ENCODE measurements at places on chromosomes 2 and 18.

GRCh38 chr2:16080071-16080470 lies 139.7 kb downstream of the MYCN start:
- no peak for DNase-seq

GRCh38 chr2:11588228-11589110 lies 54.6 kb downstream of the GREB1 start:
- DNase-seq, result no peak

GRCh38 chr2:139626128-139626527 lies 845.9 kb upstream of the NXPH2 start:
- no peak for DNase-seq

DNA sequence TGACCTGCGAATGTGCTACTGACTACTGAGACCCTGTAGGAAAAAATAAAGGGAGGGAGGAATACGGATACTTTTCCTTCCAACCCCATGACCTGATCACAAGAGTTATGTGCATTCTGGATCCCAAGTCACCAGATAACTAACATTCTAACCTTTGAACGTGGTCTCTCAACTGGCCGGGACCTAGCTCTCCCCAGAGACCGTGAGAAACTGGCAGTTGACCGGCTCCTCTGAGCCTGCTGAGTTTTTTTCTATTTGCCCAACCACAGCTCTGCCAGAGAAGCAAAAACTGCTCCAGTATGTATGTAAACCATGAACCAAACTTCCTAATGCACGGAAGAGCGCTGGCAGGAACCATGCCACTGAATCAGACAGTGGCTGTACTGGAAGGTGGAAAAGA lies 47.5 kb upstream of the PTMA start:
- DNase-seq, result no peak

- DNase-seq, result no peak
Measured at GRCh38 chr2:30986231-30986580, 152.0 kb downstream of the GALNT14 start.

DNA sequence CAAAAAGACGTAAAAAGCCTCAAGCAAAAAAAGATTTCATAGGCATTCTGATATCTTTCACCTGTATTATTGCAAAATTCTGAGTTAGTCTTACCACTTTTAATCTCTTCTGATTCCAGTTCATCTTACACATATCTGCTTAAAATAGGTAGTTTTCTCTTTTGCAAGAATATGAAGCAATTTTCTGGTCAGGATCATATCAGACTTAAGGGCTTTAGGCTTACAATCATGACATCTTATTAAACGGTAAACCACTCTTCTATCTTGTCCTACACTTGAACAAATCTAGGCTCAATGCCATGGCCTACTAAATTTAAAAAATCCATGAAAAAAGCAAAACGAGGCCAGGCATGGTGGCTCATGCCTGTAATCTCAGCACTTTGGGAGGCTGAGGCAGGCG lies 50.1 kb upstream of the GAREM1 start:
- DNase-seq, result no peak
